Activated CD4-positive, alpha-beta T cell treated with anti-CD3 and anti-CD28 coated beads, Interleukin-2, Interleukin-4, amounts not matched to agents 100 ng/mL and 50 ng/mL, durations not matched to agents 16 hours and 8 hours (primary cell): ENCODE measurements at places on chromosomes 2 and 18.

- DNase-seq: peak; percentile 67
These were observed 401.2 kb downstream of the GALR1 start for GRCh38 chr18:77650799-77651385.

GRCh38 chr2:173881461-173881860 lies 83.7 kb downstream of the SP3 start:
- no peak for DNase-seq

GRCh38 chr18:37529863-37530262 lies 35.7 kb downstream of the CELF4 start:
- no peak for DNase-seq

- no peak for DNase-seq
These were observed 15.0 kb downstream of the CDH2 start for GRCh38 chr18:28161608-28162599.

GRCh38 chr2:36540986-36541754 lies 56.8 kb downstream of the FEZ2 start:
- DNase-seq: no peak

- DNase-seq: no peak
These were observed 24.0 kb downstream of the IMMT start for GRCh38 chr2:86171295-86171694.
